Type B pancreatic cell (in vitro differentiated cells): ENCODE measurements at places on chromosomes 1 and 21.
A peak's percentile ranks its signal among the peaks of the same experiment; 100 is the strongest.

- DNase-seq = no peak
These were observed 92.7 kb upstream of the LRRC7 start for GRCh38 chr1:69475021-69475420.

DNA sequence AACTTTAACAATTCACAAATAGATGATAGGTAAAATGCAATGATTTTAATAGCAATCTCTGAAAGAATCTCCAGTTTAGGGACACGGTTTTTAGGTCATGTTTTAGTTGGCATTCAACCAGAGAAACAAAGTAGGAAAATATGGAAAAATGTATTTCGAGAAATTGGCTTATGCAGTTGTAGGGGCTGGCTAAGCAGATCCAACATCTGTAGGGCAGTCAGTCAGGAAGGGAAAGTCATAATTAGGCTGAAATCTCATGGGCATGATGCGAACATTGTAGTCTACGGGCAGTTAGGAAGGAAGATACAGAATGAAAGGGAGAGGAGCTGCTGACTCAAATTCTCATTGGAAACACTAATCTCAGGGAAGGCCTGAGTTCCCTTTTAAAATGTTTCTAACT lies 1276.0 kb upstream of the ADGRL4 start:
- DNase-seq = no peak

DNA sequence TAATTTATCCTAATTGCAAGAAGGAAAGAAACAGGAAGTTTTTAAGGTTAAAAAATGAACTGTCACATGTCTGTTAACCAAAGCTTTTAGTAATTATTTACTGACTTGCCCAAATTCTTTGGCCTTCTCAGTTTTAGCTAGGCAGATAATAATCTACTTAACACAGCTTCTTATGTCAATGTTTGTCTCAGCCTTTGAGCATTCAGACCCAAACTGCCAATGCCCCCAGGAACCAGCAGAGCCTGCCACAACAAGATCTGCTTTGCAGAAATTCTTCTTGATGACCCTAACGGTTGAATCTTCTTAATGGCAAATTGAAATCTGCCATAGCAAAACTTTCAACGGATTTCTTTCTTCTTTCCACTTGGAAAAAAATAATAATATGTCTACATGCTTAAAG lies 792.4 kb upstream of the ADGRL2 start:
- no peak for DNase-seq

DNA sequence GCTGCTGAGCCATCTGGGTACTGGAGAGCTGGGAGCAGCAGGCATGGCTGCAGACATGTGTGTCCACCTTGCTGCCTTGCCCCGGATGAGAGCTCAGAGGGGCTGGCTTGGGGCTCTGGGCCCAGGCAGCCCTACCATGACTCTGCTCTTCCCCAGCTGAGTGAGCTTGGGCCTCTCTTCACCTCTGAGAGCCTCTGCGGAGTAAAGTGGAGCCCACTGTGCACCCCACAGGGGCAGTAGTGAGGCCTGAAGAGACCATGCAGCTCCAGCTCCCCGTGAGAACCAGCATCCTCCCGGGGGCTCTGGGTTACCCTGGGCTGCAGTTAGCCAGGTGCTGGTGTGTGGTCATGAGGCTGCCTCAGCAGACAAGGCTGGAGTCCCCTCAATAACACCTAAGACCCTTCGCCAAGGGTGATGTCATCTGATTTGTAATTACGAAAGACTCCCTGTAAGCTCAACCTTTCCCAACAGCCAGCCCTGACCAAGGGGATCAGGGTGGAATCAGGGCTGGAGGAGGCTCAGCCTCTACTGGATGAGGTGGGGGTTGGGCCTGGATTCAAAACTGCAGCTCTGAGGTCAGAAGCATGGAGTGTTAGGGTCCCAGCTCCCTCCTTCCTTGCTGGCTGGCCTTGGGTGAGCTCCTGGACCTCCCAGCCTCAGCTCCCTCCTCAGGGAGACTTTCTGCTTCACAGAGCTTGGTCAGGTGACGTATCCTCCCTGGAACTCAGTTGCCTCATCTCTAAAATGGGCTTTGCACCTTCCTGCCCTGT lies 308.0 kb downstream of the MATN1 start:
- peak; percentile 50 for DNase-seq

DNA sequence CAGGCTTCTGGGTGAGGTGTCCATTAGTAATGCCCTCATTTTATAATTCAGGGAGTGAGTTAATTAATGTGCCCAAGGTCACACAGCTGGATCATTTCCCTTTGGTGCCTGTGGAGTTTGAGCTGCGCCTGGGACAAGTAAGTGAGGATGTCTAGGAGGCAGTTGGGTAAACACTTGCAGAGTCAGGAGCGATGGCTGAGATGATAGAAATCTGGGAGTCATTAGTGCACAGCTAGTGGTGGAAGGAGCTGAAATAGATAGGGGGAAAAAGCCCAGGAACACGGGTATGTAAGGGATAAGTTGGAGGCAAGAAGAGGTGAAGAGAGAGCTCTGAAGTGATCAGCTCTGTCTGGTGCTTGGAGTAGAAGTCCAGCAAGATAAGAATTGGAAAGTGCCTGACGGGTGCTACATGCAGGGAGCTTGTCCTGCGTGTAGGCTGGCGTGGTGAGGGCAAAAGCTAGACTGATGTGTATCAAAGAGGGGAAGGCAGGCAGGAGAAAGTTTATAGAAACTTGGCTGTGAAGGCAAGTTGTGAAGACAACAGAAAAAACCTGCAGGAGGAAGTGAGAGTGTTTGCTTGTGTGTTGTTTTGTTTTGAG lies 1.7 kb upstream of the SCAF4 start:
- DNase-seq = no peak
